SK-MEL-5 (cell line): ENCODE measurements at places on chromosomes 12 and 14. TPM values are rescaled to one million over a fixed set of nuclear protein-coding genes. Genes with fewer than 3 reads are reported as not detected.

The DCN gene
- total RNA-seq, result 30.7 and 40.0 TPM in 2 replicates

The MTRFR gene
- total RNA-seq, result 6.9 and 11.3 TPM in 2 replicates

The NTF3 gene
- total RNA-seq, result 0.37 and 0.53 TPM in 2 replicates

The IL23A gene
- 0.34 TPM in 1 of 2 replicates, not detected in the other for total RNA-seq

The DPY19L2 gene
- 3.2 and 4.1 TPM in 2 replicates for total RNA-seq

The KIF5A gene
- total RNA-seq, result 0.29 and 0.40 TPM in 2 replicates

The BBOF1 gene
- total RNA-seq, result 1.8 and 4.0 TPM in 2 replicates

The RD3L gene
- total RNA-seq, result not detected in 2 replicates

The C12orf54 gene
- total RNA-seq, result not detected in 2 replicates

The LPAR5 gene
- 0.11 TPM in 1 of 2 replicates, not detected in the other for total RNA-seq

The SLC10A1 gene
- total RNA-seq, result not detected in 2 replicates

The CCDC175 gene
- total RNA-seq, result not detected in 2 replicates

The P2RX2 gene
- not detected in 2 replicates for total RNA-seq

The KRT79 gene
- total RNA-seq, result not detected in 2 replicates

The TEAD4 gene
- total RNA-seq, result 11.9 and 16.2 TPM in 2 replicates

The DPPA3 gene
- total RNA-seq, result not detected in 2 replicates

The NR2C1 gene
- 42.4 and 43.3 TPM in 2 replicates for total RNA-seq

The PLEKHH1 gene
- 143 and 156 TPM in 2 replicates for total RNA-seq

The ETFBKMT gene
- total RNA-seq, result 3.6 and 3.9 TPM in 2 replicates
